Renal pelvis (tissue), 12 donors: ENCODE measurements at places on chromosomes 2 and 18. TPM values are rescaled to one million over a fixed set of nuclear protein-coding genes. Genes with fewer than 3 reads are reported as not detected.

Gene CNOT11
- 60.1 TPM for polyA plus RNA-seq

Gene LAMA1
- 90.0 TPM for polyA plus RNA-seq

Gene FAM124B
- 2.3 TPM for polyA plus RNA-seq

Gene ANKRD29
- polyA plus RNA-seq: 0.96 TPM

Gene CCDC141
- 0.12 TPM for polyA plus RNA-seq
